ENCODE measurements at places on chromosomes 12 and 14.
A peak's percentile ranks its signal among the peaks of the same experiment; 100 is the strongest.

DNA sequence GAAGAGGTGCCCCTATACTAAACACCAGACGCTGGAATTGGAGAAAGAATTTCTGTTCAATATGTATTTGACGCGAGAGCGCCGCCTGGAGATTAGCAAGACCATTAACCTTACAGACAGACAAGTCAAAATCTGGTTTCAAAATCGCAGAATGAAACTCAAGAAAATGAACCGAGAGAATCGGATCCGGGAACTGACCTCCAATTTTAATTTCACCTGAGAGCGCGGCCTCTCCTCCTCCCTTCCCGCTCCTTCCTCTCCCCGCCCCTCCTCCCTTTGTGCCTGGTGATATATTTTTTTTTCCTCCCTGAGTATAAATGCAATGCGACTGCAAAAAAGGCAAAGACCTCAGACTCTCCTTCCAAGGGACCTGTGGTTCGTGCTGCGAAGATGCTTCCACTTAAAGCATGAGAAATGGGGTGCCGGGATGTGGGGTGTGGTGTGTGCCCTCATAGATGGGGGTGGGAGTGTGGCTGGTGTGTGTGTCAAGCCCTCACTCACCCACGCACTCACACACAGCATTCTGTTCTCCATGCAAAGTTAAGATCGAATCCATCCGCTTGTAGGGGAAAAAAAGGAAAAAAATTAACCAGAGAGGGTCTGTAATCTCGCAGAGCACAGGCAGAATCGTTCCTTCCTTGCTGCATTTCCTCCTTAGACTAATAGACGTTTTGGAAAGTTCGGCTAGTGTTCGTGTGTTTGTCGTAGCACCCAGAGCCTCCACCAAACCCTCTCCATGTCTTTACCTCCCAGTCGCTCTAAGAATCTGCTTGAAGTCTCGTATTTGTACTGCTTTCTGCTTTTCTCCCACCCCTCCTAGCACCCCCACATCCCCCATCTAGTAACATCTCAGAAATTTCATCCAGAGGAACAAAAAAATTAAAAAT, 4.5 kb downstream of the HOXC10 start:
- DNase-seq: peak; percentile 77

GRCh38 chr12:810116-810515, 57.7 kb downstream of the WNK1 start:
- no peak for DNase-seq

- DNase-seq: no peak
Observed at GRCh38 chr14:99156090-99156425, 115.9 kb downstream of the BCL11B start.

DNA sequence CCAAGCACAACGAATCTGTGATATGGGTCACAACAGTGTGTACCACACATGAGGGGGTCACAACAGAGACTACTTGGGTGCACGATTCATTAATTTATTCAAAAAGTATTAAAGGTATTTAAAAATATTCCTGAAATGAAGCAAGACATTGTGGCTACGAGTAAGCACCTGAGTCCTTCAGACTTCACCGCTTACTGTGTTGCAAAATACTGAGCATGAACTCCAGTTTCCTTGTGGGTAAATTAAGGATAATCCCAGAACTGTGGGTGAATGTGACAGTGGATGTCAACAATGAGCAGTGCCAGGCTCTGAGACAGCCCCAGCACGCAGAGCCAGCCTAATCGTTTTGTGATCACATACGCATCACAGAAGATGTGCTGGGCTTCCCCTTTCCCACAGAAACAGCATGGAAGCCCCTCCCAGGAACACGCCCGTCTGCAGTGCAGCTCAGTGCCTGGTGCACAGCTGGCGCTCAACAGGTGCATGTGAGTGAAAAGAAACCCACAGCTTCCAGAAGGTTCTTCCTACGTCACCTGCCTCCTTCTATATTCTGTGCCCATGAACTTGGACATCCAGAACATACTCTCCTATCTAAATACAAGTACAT, 29.1 kb downstream of the CDC42BPB start:
- no peak for DNase-seq

- no peak for DNase-seq
Observed at GRCh38 chr14:85224241-85224640, 305.7 kb upstream of the FLRT2 start.

GRCh38 chr12:52203079-52203921, 11.5 kb upstream of the KRT80 start:
- peak; percentile 66 for DNase-seq

- no peak for DNase-seq
Observed at GRCh38 chr14:106875503-106875902, 1349.1 kb downstream of the TMEM121 start.

DNA sequence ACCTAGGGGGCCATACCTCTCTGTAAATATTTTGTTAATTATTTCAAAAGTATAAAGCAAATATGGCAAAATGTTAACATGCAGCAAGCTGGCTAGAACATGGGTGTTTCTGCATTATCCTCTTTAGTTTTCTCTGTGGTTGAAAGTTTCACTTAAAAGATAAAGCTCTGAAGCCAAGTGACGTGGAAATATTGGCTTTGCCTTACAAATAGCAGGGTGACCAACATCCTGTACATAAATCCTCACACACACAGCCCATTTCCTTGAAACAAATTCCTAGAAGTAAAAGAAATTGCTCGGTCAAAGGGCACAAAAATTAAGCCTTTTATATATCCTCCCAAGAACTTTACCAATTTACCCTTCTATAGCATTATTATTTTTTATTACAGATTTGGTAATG, 10.6 kb upstream of the VWF start:
- DNase-seq: no peak

GRCh38 chr12:131507881-131508280, 203.0 kb upstream of the SFSWAP start:
- DNase-seq: no peak

DNA sequence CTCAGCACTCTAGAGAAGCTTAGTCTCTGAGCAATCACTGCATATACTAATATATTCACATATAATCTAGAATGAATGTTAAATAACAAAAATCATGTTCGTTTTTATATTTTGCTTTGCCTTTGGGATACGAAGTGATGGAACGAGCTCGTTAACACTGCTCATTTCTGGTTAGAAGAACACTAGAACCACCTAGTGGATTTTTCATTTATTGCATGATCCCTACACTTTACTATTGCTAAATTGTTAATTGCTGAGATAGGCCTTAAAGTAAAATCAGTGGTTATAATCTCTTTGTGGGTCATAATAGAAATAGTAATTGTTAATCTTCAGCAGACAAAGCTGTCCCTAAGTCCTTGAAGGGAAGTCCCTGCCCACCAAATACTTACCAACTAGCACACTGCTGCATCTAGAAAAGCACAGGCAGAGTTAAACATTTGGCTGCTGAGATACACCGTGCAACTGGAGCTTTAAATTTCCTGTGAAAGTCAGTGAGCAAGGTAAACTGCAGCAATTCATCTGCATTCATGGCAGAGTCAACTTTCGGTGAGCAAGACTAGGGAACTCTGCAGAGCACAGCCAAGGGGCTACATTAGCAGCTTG, 353.7 kb downstream of the APAF1 start:
- DNase-seq: peak; percentile 73

DNA sequence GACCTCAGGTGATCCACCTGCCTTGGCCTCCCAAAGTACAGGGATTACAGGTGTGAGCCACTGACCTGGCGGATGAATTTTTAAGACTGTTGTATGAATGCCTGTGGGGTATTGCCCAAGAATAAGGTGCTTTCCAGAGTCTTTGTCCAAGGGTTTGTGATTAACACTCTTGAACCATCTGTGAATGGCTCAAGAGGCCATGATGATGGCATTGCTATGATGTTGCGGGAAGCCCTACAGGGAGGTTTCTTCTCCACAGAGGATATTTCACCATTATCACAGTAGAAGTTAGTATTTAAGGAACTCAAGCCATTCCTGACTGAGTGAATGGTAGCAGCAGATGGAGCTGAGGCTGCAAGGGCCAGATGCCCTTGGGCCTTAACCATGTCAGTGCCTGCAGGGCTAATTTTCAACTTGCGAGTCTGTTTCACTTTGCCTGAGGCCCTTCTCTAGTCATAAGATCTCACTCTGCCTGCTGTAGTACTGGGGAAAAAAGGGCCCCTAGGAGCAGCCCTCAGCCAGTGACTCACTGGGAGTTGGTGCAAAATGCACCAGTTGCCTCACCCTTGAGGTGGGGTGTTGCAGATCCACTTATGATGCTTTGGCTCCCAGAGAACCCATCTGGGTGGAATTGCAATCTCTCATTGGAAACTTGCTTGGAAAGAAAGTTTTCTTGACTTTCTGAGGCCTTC, 108.6 kb upstream of the FLRT2 start:
- no peak for DNase-seq

GRCh38 chr12:122318607-122319605, 52.6 kb upstream of the VPS33A start:
- peak; percentile 21 for DNase-seq

DNA sequence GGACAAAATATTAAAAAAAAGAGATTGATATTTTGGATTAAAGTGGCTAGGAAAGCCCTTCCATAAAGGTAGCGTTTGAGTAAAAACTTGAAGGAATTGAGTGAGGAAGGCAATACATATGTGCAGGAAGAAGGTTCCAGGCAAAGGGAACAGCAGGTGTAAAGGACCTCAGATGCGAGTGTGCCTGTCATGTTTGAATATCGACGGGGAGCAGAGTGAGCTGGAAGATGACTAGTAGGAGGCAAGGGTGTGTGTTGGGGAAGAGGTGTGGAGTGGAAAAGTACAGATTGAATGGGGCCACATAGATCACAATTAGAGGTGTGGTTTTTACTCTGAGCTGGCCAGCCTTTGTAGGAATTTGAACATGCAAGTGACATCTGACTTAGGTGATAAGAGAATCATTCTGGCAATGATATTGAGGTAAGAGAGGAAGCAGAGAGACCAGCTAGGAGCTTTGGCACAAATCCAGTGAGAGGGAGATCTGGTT, 15.0 kb upstream of the FBXO33 start:
- DNase-seq: no peak

DNA sequence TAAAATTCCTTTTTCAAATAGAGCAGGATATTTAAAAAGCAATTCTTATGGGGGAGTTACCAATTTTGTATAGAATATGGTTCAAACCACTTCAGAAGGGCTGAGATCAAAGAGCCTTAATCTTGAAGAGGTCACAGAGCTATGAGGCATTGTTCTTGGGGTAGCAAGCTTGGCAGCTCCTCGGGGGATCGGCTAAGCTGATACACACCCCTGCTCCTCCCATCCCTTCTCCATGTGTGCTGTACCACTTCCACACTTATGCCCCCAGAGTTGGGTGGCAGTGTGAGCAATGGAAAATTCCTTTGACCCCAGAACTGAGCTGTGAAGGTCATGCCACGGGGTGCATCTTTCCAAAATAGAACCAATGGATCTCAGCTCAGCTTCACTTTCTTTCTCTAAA, 15.0 kb upstream of the TMEM30B start:
- no peak for DNase-seq

DNA sequence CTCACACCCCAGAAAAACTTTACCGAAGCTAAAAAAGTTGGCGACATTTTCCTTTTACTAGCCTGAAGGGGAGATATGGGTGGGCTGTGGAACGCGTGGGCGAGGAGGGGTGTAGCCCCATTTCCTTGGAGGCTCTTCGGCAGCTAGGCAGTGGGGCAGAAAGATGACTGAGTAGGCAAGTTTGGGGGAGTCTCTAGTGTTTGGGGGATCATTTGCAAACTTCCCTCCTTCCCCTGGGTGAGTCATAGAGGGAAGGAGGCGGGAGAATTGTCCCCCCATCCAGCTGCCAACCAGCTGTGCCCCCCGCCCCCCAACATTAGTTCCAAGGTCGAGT, 2.3 kb downstream of the GLI1 start:
- no peak for DNase-seq

GRCh38 chr12:52053536-52054209, 2.4 kb downstream of the NR4A1 start:
- peak; percentile 65 for DNase-seq

DNA sequence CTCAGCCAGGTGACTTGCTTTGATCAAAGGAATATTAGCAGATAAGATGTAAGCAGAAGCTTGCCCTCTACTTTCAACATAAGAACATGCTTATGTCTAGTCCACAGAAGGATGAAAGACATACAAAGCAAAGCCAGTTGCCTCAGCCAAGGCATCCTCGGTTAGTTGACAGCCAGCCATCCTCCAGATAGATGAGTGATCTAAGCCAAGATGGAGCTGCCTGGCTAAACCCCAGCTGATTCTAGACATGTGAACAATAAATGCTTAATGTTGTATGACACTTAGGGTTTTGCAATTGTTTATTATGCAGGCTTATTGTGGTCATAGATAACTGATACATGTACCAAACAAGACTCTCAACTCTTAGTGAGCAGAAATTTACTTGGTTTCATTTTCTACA, 157.6 kb upstream of the TMTC2 start:
- DNase-seq: no peak

- no peak for DNase-seq
Observed at GRCh38 chr12:90831712-90832111, 123.3 kb downstream of the CCER1 start.

GRCh38 chr12:109741286-109741969, 27.8 kb downstream of the FAM222A start:
- DNase-seq: no peak

DNA sequence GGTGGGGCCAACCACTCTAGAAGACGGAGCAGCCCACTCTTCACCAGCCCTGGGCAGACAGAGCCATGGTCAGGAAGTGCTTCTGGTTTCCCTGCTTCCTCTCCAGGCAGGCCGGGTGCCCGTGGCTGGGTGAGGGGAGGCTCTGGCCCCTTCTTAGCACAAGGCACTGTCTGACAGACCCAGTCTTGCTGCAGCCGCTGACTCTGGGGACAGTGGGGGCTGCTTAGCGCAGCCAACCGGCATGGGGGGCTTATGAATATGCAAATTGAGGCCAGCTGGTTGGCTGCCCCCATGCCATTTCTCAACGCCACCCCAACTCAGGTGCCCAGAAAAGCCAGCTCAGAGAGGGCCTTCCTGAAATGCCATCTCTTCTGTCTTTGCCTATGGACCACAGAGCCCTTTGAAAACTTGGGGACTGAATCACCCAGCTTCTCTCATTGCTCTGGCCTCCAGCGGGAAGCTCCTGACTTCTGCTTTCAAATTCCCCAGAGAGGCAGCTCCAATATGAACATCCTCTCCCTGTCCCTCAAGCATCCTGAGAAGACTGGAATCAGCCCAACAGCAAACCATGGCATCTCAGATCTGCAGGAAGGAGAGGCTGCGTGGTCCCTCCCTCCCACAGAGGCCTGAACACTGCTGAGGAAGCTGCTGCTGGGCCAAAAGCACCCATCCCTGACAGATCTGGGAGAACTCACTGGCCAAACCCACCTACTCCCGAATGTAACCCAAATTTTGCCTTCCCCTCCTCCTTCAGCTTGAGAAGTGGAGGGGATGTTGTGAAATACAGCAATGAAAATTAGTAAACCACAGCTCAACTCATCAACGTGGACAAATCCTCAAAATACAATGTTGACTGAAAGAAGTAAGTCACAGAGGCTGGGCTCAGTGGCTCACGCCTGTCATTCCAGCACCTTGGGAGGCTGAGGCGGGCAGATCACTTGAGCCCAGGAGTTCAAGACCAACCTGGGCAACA, at the start of gene PROX2:
Gene PROX2, minus strand, starts transcription at position 205 of the 973 bp plus-strand sequence. CDS start 12,311 bp downstream, outside the sequence.
- DNase-seq: no peak
